ENCODE measurements at places on chromosomes 2 and 18. TPM values are rescaled to one million over a fixed set of nuclear protein-coding genes. Genes with fewer than 3 reads are reported as not detected.
A peak's percentile ranks its signal among the peaks of the same experiment; 100 is the strongest.

DNA sequence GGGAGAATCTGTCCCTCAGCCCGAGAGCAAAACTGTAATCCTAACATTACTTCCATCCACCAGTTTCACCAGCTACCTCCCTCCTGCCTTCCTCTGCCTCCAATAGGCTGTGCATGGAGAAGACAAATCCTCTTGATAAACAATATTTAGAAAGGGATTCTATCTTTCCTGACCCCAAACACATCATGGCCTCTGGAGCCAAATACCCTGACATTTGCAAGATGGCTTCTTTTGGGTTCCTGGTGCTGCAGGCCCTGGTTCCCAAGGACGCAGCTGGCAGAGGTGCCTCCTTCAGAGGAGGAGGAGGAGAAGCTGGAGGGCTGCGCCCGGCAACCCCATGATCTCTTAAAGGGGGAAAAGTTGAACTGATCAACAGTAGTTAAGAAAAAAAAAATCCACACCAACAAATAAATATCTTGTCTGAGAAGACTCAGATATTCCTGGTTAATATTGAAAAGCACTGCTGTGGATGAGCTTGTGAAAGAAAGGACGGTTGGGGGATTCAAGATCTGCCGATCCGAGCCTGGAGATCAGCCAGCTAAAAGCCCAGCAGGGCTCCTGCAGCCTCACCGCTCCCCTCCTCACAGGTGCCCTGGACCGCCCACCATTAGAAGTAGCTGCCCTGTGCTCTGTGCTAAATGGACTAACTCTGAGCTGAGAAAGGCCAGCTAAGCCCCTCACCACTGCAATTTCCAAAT is 116.8 kb downstream of the MSH2 start:
- DNase-seq, result no peak
- H3K27ac ChIP-seq, result no peak overlapping the region
- peaks cover 9% of the 10 kb centered on the region for H3K27me3 ChIP-seq

The DIPK1C gene
- total RNA-seq, result not detected

- DNase-seq, result no peak
- H3K27me3 ChIP-seq, result no peaks in the 10 kb centered on the region
- no peak overlapping the region for H3K4me3 ChIP-seq
- H3K4me1 ChIP-seq, result no peaks in the 10 kb centered on the region
Observed at GRCh38 chr18:33839452-33840211, 261.6 kb downstream of the ASXL3 start.

- H3K27me3 ChIP-seq, result no peaks in the 10 kb centered on the region
- H3K4me3 ChIP-seq, result no peak overlapping the region
- DNase-seq, result no peak
- no peaks in the 10 kb centered on the region for H3K36me3 ChIP-seq
- peaks cover 23% of the 10 kb centered on the region for H3K4me1 ChIP-seq
- H3K27ac ChIP-seq, result no peak overlapping the region
Observed at GRCh38 chr2:113220970-113221708, 47.4 kb downstream of the PSD4 start.

The CAPN10 gene
- total RNA-seq, result 31.8 TPM

GRCh38 chr2:85951351-85952067 is 62.7 kb upstream of the ST3GAL5 start:
- peak overlapping the region; percentile 75 for H3K27ac ChIP-seq
- peaks cover 7% of the 10 kb centered on the region for H3K4me1 ChIP-seq
- DNase-seq, result no peak
- H3K4me3 ChIP-seq, result peak overlapping the region; percentile 22
- H3K36me3 ChIP-seq, result no peaks in the 10 kb centered on the region
- no peaks in the 10 kb centered on the region for H3K27me3 ChIP-seq

The IL18RAP gene
- 4.9 TPM for total RNA-seq

DNA sequence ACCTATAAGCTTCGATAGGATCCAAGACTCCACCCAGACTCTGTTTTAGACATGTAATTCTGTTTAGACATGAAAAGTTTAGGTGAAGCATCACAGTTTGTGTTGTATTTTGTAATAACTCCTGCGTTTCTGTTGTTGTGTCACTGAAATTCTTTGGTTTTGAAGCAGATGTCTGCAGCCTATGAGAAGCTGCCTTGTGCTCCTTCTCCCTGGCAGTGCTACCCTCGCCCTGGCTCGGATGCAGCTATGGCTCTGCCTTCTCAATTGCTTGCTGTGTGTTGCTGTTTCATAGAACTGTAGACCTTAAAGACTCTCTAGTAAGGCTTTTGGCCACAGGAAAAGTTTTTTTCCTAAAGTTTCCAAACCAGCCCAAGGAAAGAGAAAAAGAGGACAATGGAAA is 40.2 kb upstream of the ZNF638 start:
- no peak overlapping the region for H3K4me3 ChIP-seq
- H3K4me1 ChIP-seq, result no peaks in the 10 kb centered on the region
- no peak for DNase-seq
- no peaks in the 10 kb centered on the region for H3K36me3 ChIP-seq
- H3K27ac ChIP-seq, result no peak overlapping the region
- H3K27me3 ChIP-seq, result peaks cover 9% of the 10 kb centered on the region

DNA sequence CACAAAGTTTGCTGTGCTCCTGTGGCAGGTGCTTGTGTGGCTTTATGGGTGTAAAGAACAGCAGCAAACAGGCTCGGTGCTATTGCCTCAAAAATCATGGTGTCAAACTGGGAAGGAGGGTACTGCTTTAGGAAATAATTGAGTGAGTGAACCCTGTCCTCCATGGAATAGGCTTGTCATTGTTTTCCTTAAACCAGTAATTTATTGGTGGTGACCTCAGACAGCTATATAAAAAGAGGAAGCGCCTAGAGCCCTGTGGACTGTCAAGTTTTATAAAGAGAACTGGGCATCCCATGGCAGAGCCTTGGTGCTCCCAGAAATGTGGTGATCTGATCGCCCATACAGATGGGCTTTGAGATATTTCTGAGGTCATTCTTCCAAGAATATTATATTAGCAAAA is 4.7 kb upstream of the CXCR4 start:
- H3K4me3 ChIP-seq, result no peak overlapping the region
- H3K27ac ChIP-seq, result no peak overlapping the region
- DNase-seq, result no peak
- peaks cover 17% of the 10 kb centered on the region for H3K4me1 ChIP-seq
- peaks cover 16% of the 10 kb centered on the region for H3K27me3 ChIP-seq

The UPP2 gene
- total RNA-seq, result not detected

DNA sequence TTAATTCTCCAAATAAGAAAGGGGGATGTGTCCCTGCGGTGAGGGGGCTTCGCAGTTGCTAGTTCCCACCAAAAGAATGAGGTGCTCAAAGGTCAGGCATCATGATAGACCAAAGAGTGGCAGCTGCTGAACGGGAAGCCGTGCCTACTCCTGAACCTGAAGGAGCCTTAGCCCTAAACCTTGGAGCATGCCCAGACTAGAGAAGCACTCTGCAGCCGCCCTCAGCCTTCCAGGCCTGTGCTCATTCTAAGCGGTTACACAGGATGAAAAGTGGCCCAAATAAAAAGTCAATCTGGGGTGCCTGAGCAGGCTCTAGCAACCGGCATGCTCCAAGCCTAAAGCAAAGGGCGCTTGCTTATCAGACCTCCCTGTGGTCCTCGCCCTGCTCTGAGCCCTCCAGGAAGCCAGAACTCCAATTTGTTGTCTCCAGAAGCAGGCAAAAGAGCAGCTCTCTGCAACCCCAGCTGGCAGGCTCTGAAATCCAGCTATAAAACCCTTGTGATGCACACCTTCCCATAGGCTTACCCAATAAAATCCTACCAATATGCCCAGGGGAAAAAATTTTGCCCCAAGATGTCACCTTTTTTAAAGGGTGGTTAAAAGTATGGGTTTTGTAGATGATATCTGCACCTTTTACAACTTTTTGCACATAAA is 17.5 kb downstream of the UXS1 start:
- DNase-seq, result no peak
- no peak overlapping the region for H3K27ac ChIP-seq

DNA sequence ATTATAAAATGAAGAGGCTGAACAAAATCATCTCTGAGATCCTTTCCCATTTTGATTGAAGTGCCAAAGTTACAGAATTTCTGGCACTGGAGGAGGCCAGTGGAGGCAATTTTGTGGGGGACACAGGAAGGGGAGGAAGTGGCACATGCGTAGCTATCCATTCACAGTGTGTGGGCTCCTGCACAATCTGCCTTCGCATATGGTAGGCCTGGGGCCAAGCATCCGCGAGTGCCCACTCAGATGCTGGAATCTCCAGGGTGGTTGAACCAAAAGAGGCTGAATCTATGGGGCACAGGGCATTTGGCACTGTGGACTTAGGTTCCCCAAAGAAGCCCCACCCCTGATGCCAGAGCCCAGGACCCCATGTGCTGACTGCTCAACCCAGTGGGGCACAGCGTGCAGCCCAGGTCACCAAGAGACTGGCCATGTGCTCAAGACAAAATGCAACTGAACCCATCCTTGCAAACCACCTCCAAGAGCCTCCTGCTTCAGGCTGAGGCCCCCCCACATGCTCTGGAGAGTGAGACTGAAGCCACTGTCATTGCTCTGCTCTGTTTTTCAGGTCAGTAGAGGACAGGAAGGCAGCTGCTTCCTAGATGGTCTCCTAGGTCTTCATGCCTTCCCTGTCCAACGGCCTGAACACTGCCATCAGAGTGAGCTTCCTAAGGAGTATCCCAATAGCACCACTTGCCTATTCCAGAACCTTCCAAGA is 28.5 kb downstream of the ST8SIA5 start:
- no peak overlapping the region for H3K27ac ChIP-seq
- H3K36me3 ChIP-seq, result no peaks in the 10 kb centered on the region
- no peak for DNase-seq

The NT5DC4 gene
- total RNA-seq, result not detected

DNA sequence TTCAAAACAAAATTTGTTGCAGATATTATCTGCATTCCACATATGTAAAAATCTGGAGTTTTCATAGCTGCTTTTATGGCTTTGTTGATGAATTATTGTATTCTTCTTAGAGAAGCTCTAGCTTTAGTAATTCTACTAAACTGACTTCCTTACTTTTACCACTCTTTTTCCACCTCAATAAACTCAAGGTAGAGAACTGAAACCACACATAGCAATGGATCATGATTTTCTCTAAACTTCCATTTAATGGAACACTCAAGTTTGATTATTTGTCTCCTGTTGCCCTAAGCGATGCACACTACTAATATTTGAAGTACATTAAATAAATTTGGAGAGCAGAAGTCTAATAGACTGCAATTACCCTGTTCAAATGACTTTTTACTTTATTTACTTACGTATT is 192.0 kb downstream of the NBAS start:
- H3K4me1 ChIP-seq, result no peaks in the 10 kb centered on the region
- DNase-seq, result no peak
- H3K4me3 ChIP-seq, result no peak overlapping the region
- H3K36me3 ChIP-seq, result peaks cover 33% of the 10 kb centered on the region

- H3K27me3 ChIP-seq, result no peaks in the 10 kb centered on the region
- no peak overlapping the region for H3K27ac ChIP-seq
- no peaks in the 10 kb centered on the region for H3K4me1 ChIP-seq
Observed at GRCh38 chr2:53600815-53601214, 166.8 kb upstream of the CHAC2 start.

The DRC1 gene
- not detected for total RNA-seq

DNA sequence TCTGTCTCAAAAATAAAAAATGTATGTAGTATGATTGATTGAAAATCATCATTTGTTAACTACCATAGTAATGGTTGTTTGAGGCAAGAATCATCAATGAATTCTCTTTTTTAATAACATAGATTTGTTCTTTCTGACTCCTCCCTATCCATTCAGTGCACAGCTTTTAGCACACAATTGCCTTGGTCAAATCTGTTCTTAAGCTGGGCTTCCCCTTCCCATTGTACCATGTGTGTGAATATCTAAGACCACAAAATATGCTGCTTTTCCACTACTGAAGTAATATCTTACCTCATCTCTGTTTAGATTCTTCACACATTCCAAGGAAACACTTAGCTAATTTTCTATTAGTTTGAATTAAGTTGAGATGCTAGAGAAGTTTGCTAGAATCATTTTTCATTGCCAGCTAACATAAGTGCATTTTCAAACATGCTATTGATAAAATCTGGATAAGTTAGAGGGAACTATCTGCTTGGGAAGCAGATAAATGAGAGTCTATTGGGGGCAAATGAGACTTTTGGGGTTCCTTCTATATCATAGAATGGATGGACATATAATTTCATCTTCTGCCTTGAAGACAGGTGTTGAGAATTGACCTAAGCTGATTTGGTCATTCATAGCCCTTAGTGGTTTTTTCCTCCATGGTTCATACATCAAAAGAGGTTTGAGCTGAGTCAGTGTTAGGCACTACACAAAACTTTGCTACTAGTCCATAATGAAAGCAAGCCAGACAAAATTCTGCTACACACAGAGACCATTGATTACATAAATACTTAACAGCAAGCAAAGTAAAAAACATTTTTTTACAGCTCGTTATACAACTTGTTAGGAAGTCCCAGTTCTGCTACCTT is 231.9 kb downstream of the PLCL1 start:
- no peaks in the 10 kb centered on the region for H3K27me3 ChIP-seq
- no peak overlapping the region for H3K4me3 ChIP-seq

The MYOM1 gene
- 2.5 TPM for total RNA-seq

DNA sequence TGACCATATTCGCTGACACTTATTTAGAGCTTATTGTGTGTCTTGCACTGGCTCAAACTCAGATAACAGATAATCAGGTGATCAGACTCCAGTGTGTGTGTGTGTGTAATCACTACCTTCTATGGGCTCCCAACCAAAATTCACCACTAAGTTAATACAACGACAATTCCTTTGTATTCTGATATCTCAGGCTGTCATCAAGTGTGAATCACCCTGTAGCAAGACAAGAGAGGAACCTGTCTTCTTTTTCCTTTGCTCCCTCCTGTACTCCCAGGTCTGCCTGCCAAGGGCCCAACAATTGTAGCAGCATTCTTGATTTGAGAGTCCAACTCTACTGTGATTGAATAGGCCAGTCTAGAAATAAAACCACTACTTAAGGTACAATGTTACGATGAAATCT is 25.8 kb downstream of the ITGB6 start:
- H3K27me3 ChIP-seq, result no peaks in the 10 kb centered on the region
- H3K4me1 ChIP-seq, result no peaks in the 10 kb centered on the region
- H3K4me3 ChIP-seq, result no peak overlapping the region
- H3K36me3 ChIP-seq, result no peaks in the 10 kb centered on the region
- no peak for DNase-seq

The REG3G gene
- not detected for total RNA-seq

The SLC11A1 gene
- total RNA-seq, result 302 TPM

DNA sequence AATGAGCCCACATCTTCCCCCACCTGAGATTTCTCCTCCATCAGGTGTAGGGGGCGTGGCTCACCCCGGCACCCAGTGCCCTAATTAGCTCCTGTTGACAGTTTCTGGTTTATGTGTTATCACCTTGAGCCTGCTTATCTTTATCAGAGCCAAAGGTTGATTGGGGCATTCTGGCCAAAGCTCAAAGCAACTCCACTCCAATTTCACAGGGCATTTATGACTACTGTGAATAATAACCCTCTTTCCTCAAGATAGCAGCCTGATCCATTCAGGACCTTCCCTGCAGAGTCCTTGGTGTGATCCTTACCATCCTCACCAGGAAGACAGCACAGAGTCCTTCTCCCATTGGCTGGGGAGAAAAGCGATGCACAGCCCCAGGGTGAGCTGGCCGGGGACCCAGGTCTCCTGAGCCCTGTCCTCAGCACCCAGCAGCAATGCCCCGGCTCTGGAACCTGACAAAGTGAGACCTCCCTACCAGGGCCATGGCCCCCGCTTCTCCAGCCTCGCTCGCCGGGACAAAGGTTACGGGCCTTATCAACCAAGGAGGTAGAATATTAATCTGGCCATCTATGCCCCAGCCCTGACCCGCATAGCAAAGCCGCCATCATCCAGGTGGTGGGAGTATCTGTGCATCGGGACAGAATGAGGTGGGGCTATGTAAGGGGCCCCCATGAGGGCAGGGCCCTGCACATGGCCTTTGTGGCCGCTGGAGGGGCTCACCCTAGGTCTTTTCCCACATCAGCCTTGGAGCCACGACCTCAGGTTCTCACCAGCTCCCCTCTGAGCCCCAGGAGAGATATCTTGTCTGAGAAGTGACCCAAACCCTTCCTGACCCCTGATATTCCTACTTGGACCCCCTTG is 64.5 kb downstream of the ZFP36L2 start:
- H3K4me3 ChIP-seq, result no peak overlapping the region
- peaks cover 34% of the 10 kb centered on the region for H3K4me1 ChIP-seq
- H3K36me3 ChIP-seq, result no peaks in the 10 kb centered on the region

Data from upper lobe of right lung (tissue), 1 donor.